ENCODE measurements at places on chromosomes 7 and 10. TPM values are rescaled to one million over a fixed set of nuclear protein-coding genes. Genes with fewer than 3 reads are reported as not detected.

DNA sequence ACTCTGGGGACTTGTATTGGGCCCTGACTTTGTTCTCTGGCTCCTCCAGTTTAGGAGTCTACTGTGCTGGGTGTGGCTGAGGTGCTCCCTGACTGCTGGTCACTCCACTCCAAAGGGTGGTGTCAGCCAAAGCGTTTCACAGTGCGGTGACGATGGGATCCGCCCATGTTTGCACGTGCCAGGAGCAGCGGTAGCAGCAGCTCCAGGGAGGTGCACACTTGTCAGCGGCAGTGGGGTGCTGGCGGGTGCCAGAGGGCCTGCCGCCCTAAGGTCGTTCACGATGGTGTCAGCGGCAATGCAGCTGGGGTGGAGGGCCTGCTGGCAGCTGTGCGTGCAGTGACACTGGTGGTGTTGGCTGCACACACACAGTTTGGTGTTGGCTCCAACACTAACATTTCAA lies 268.5 kb upstream of the AKR1E2 start:
- no peak for DNase-seq

- no peak for DNase-seq
Measured at GRCh38 chr10:22986771-22987542, 59.1 kb downstream of the ARMC3 start.

GRCh38 chr7:19465861-19466260 lies 243.0 kb downstream of the POLR1F start:
- DNase-seq, result no peak

DNA sequence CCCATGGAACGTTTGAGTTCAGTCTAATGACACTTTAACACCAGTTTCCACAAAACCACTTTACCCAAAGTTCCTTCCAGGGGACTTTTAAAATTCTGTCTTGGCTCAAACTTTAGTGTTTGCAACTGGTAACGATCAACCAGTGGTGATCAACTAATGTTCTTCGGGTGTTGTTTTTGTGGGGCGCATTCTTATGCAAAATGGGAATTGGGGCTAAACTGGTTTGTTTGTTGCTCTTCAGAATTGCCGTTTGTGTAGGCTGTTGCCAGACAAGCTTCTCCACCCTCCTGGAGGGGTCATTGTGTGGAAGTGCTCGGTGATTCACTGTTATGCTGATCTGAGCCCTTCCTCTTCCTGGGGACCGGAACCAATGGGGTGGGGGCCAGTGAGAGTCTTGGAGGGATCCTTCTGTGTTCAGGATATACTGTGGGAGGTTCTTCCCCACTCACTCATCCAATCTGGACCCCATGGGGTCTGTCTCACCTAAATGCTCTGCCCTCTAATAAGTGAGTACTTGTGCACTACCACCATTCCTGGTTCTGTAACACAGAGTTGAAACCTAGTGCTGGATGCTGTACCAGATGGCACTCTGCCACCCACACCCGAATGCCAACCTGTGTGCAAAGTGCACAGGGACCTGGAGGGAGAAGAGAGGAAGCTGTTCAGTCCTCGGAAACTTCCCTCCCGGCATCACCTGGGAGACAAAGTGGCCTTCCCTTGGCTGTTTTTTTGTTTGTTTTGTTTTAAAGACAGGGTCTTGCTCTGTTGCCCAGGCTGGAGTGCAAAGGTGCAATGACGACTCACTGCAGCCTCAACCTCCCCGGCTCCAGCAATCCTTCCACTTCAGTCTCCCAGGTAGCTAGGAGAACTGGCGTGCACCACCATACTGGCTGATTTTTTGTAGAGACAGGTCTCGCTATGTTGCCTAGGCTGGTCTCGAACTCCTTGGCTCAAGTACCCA lies 2.1 kb downstream of the NFE2L3 start:
- peak; percentile 29 for DNase-seq

DNA sequence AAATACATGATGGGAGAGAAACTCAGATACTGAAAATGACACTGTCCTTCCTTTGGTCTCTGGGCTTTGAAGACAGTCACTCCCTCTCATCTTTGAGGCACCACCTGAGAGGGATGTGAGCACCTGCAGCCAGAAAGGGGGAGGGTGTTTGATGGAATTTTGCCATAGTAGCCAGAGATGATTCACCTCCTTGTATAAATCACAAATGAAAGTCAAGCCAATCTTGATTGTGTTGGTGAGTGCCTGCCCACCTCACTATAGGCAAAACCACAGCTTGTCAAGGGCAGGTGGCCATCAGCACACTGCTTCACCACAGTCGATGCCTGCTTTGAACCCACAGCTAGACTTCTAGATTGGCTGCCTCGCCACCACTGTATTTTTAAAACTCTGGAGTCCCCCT lies 48.2 kb downstream of the PON1 start:
- no peak for DNase-seq

GRCh38 chr7:158263964-158264748 lies 323.5 kb downstream of the PTPRN2 start:
- DNase-seq, result no peak

GRCh38 chr7:98213888-98214810 lies 2.9 kb downstream of the BHLHA15 start:
- DNase-seq, result no peak

DNA sequence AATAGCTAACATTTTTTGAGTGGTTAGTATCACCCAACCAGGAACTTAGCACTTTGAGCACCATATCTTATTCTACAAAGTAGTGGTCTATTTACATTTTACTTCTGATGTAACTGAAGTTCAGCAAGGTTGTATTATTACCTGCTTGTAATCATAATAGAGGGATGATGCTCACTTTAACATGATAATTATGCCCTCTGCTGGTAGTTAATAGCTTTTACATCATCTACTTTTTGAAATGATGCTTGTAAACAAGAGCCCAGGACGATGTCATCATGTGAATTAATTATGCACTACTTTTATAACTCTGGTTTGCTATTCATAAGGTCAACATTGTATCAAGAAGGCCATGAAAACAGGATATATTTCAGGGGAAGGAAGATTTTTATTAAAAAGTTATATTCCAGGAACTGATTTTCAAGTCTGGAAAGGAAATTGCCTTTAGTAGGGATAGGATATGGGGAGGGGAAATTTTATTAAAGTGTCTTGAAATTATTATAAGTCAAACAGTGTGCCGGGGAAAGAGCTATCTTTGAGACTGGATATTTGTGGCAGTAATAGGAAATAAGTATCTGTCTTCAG lies 80.3 kb upstream of the SCIN start:
- DNase-seq, result no peak

The HOXA9 gene
- not detected for total RNA-seq

The AKR1B1 gene
- 99.7 TPM for total RNA-seq

The CHST12 gene
- total RNA-seq, result 9.9 TPM
